ENCODE measurements at places on chromosomes 4 and X. TPM values are rescaled to one million over a fixed set of nuclear protein-coding genes. Genes with fewer than 3 reads are reported as not detected.

DNA sequence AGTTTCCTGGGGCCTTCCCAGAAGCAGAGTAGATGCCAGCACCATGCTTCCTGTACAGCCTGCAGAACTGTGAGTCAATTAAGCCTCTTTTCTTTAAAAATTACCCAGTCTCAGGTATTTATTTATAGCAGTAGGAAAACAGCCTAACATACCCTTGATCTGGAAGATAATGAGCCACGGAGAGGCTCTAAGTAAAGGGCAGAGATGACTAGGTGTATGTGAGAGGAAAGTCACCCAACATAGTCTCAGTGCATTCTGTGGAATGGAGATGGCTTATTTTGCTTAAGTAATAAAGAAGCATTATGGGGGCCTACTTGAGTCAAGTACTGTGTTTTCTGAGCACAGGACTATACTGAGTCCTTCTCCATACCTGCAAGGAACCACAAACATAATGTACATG lies 199.5 kb downstream of the CPEB2 start:
- DNase-seq: no peak

HAND2 gene
- 0.11 TPM for total RNA-seq

- no peak for DNase-seq
Measured at GRCh38 chr4:26701786-26702227, 117.9 kb downstream of the TBC1D19 start.

DNA sequence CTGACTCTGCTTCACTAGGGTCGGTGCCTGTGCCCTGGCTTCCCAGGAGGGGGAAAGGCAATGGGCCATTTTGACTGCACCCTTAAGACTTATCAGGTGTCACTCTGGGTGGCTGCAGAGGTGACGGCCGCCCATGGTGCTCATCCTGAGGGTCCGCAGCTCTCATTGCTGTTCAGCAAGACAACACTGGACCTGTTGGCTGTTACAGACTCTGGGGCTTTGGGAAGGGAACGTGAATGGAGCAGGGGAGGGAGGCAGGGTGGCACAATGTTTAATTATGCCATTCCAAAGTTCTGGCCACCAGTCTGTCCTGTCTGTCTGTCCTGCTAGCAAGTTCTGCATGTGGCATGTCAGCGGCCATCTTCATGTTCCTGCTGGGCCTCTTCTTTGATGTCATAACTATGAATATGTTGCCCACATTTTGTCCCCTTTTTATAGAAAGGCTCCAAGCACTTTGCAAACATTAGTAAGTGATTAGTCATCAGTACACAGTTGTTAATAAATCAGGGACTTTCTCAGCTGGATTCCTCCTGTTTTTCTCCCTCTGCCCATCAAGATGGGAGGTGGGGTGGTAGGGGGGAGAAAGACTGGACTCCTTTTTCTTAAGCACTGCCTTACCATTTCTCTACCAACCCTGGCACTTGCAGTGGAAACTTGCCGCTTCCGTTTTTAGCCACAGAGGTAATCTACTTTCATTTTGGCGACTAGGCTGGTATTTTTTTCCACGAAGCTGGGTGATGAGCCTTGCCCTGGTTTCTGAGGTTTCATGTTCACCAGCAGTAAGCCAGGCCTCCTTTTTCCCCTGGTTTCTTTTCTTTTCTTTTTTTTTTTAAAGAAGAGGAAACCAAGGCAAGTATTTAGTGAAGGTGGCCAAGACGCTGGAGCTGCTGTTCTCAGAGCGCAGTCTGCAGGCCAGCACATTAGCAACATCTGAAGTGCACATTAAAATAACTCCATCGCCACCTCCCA lies 88.6 kb upstream of the TRIM2 start:
- peak; percentile 68 for DNase-seq

DNA sequence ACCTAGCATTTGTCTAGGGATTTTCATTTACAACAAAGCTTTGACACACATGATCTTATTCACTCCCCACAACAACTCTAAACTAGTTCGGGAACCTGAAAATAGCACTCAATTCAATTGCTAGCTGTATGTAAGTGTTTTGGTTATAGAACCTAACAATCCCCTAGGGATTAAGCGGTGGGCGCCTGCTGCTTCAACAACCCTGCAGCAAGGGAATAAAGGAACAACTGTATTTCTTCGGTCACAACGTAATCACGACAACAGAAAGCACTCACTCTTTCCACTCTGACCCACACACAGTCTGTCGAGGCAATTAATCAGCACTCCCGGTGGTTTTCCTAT lies 674 bp upstream of the DIAPH2 start:
- DNase-seq: no peak

DNA sequence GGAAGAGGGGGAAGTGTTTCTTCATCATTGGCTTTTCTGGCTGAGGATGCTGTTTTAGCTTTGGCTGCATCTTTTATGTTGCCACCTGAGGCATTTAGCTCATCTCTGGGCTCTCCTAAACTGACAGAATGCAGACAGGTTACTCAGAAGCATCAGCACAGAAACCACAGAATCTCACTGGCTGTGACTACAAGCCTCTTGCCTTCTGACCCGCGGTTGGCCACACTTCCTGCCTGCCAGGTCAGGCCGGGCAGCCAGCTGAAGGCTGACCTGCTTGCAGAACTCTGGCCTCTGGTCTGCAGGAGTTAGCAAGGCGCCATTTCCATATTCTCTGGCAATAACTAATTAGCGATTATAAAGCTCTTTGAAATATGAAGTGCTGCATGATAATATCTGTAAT lies 366.5 kb downstream of the MID1IP1 start:
- no peak for DNase-seq

DNA sequence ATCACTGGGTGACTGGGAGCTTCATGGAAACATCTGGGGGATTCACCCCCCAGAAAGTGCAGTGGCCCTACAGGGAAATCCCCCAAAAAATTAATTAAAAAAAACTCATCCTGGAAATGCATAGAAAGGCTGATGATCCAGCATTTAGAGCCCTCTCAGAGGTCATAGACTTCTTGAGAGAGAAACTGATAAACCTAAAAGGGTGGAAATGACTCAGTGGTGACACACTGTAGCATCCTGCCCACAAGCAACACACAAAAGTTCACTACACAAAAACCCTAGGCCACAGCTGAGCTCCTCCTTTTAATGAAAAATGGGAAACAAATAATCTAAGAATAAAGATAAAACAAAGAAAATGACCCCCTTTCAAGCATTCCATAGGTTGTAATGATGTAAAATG lies 911.5 kb downstream of the GLUD2 start:
- no peak for DNase-seq

GRCh38 chr4:86452924-86453531 lies 93.2 kb upstream of the MAPK10 start:
- peak; percentile 87 for DNase-seq

GRCh38 chr4:111362941-111363361 lies 740.1 kb upstream of the PITX2 start:
- peak; percentile 77 for DNase-seq

TLR10 gene
- total RNA-seq: not detected

DNA sequence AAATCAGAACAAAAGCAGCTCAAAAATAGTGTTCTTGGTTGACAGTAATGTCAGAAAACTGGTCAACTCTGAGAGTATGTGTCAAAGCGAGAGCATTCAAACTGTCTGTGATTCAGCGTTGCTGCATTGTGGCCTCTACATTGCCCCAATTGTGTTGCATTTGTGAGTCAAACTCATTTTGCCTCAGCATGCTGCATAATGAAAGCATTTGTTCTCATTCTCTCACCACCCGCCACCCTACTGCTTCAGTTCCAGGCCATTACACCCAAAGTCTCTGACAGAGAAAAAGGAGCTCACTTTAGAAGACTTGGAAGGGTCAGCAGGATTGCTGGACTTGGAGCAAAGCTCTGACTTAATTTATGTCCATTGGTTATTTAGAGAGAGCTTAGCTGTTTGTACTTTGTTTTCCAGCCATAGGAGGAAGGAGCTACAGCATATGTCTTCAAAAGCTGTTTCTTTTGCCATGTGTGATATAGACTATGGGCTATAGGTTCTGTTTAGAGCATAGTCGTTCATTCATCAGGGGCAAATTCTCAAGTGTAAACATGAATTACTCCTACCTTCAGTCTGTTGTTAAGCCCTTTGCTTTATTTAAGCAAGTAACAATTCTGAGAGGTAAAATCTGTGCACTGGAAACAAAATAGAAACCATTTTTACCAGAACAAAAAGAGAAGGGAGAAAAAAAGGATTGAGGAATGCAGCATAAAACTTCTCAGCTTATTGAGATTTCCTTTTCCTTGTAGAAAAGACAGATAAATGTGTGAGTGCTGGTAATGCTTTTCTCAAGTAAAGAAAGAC lies 153.4 kb upstream of the ANK2 start:
- no peak for DNase-seq

DNA sequence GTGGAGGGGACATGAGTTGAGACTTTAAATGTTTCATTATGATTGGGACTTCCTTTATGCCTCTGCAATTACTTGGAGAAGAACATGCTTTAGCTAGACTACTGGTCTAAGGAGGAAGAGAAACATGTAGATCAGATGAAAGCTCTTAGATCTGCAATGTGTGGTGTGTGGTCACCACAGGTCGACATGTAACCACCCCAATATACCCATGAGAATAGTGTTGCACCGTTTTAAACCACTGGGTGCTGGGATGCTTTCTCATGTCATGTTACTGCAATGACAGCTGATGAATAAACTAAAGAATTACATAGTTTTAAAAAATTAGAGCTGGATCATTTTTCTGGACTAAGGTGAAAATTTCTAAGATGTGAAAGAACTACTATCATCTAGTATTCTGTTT lies 1039.7 kb downstream of the RAPGEF2 start:
- DNase-seq: peak; percentile 9

GLRA2 gene
- not detected for total RNA-seq

- DNase-seq: peak; percentile 26
Measured at GRCh38 chr4:3285558-3286334, 7.1 kb upstream of the RGS12 start.

SEC31A gene
- 370 TPM for total RNA-seq

DNA sequence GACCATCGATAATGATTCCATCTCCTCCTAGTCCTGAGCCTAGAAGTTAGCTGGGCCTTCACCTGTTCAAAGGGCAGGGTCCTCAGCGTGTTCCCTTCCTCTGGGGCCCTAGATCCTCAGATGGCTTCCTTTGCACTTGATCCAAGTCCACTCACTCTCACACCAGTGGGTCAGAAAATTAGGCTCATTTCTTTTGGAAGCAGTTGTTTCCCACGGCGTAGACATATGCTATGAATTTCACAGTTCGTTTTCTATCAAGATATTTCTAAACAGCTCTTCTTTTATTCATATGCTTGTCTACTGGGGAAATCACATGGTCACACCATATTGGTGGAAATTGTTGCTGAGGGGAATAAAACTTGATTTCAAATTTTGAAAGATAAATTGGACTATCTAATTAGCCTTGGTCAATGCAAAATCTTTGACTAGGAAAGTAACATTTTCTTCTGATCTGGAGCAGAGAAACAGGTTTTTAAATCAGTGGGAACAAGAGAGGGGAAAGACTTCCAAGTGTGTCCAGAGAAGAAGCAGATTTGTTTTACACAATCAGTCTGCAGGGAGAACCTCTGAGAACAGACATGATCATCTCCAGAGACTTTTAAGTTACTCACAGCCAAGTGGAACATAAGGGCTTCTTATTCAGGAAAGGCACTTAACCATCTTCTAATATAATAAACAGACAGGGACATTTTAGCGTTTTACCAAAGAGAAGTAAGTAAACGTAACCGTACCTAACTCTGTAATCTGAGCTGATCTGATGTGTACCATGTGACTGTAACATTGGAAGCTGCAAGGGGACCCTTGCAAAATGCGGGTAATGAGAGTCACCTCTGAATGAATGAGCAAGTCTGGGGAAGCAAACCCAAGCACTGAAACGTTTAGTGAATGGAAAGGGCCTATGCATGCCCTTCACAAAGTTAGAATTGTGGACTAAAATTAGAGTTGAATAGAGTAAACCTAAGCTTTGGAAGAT lies 455.7 kb upstream of the FAT1 start:
- DNase-seq: no peak

- DNase-seq: peak; percentile 41
Measured at GRCh38 chrX:45479835-45480422, 279.3 kb upstream of the DIPK2B start.

DSPP gene
- not detected for total RNA-seq

UBE2D3 gene
- total RNA-seq: 447 TPM

- DNase-seq: no peak
Measured at GRCh38 chr4:156113138-156113765, 159.6 kb upstream of the CTSO start.

- DNase-seq: no peak
Measured at GRCh38 chr4:69717778-69718177, 42.6 kb downstream of the SULT1B1 start.

DNA sequence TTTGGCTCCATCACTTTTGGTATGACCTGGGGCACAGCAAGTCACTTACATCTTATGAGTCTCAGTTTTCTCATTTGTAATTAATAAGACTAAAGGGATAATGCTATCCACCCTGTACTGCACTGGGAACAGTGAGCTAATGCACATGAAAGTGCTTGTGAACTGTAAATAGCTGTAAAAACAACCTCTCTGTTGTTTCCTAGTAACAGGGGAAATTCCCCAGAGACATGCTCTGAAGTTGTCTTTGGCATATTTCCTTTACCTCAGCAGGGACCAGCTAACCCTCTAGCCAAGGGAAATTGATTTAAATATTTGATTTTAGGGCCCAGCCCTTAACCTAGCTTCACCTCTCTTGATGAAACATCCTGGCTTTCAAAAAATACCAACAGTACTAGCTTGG lies 6.1 kb upstream of the CYSLTR1 start:
- no peak for DNase-seq

TRMT10A gene
- total RNA-seq: 13.7 TPM

ANXA3 gene
- total RNA-seq: 0.16 TPM

GRCh38 chr4:38860788-38861424 lies 4.3 kb upstream of the TLR6 start:
- DNase-seq: peak; percentile 37

PRDM8 gene
- total RNA-seq: 14.7 TPM

DNA sequence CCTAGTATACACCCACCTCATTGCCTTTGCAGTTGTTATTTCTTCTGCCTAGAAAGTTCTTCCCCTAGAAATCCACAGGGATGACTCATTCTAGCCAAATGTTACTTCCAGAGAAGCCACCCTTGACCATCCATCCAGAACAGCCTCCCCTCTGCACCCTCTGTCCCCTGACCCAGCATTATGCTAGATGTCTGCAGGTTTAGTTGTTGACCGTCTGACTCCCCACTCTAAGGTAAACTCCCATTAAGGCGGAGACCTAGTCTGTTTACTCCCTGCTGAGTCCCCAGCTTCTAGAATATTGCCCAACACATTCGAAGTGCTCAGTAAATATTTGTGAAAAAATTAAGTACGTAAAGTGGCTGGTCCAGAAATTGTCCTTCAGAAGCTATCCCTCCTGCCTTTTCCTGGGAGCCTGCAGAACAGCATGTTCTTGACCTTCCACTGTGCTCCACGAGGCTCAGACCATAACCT lies 11.0 kb downstream of the SRD5A3 start:
- peak; percentile 45 for DNase-seq

All from myocyte (in vitro differentiated cells).